ENCODE measurements at places on chromosomes 16 and 17.

- no peak for DNase-seq
Measured at GRCh38 chr17:15663176-15663575, 20.9 kb downstream of the TRIM16 start.

DNA sequence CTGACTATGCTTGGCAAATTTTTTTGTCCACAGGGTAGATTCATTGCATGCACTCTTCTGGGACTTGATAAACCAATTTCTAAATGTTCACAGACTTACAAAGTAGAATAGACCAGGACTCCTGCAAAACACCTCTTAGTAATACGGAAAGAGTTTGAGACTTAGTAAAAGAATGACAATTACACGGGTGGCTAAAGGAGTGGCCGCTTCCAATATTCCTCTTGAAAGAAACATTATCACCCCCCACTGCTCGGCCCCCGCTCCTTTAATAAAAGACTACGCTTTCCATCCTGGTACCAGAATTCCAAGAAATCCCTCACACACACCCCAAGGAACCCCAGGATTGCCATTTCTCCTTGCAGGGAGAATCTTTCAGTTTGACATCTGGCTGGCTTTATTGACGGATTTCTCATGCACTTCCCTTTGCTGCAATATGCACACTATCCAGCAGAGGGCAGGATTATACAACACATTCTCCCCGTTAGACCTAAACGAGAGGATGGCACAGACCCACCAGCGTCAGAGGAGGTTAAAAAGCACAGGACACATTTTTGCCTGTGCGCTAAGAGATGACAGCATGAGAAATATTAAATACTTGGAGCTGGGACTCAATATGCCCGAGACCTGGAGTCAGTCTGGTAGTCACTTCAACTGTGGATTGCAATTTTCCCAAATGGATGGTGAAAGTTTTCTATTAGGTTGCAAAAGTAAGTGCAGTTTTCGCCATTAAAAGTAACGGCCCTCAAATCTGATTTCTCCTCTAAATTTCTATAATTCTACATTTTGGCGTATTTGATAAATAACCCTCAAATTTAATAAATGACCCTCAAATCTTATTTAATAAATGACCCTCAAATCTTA lies 46.6 kb upstream of the NUDT7 start:
- peak; percentile 61 for DNase-seq

DNA sequence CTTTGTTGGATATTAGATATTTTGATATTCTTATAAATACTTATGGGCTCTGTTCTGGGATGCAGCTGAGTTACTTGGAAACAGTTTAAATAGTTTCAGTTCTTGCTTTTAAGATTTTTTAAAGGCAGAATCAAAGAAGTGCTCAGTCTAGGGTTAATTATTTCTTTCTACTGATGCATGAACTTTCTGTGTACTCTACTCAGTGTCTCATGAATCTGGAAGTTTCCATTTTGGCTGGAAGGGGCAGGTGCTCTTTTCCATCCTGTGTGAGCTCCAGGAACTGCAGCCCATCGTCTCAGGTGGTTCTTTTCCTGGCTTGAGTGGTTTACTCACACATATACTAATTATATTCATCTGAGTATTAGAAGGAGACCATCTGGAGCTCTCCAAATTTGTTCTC lies 61.1 kb upstream of the CPHXL start:
- DNase-seq: no peak

DNA sequence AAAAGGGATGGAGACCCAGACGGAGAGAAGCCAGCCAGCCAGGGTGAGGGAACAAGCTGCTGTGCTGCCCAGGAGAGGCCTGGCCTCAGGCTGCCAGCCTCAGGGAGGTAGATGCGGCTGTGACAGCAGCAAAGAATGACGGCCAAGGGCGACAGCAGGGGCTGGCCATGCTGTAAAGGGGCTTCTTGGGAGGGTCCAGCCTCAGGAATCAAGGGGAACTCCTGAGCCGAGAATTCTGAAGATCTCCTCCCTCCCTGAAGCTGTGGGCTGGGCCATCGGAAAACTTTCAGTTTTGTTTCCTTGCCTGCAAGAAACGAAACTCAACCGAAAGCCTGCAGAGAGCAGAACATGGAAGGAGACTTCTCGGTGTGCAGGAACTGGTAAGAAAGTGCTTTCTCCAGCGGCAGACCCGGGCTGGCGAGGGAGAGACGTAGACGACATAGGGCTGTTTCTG lies at the start of gene XAF1:
Gene XAF1 (plus strand): TSS at position 316 of the 454 bp plus-strand sequence. CDS start 33 bp downstream, at position 349.
- DNase-seq: peak; percentile 64

DNA sequence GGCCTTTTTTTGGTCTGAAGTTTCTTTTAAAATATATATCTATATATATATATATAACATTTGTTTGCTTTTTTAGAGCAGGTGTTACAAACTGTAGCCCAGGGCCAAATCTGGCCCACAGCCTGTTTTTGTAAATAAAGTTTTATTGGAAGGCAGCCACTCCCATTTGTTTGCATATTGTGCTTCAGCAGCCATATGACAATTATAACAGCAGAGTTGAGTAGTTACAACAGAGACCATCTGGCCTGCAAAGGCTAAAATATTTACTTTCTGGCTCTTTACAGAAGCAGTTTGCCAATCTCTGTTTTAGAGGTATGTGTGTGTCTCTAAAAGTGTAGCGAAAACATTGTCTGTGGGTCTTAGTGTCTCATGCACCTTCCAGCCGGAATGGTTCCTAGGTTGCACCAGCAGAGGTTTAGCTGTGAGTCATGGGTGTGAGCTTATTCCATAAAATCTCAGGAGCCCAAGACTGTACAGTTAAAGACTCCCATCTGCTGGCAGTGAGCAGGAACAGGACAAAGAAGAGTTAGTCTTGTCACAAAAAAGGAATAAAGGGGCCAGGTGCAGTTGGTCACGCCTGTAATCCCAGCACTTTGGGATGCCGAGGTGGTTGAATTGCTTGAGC lies 23.8 kb downstream of the LCMT1 start:
- no peak for DNase-seq

DNA sequence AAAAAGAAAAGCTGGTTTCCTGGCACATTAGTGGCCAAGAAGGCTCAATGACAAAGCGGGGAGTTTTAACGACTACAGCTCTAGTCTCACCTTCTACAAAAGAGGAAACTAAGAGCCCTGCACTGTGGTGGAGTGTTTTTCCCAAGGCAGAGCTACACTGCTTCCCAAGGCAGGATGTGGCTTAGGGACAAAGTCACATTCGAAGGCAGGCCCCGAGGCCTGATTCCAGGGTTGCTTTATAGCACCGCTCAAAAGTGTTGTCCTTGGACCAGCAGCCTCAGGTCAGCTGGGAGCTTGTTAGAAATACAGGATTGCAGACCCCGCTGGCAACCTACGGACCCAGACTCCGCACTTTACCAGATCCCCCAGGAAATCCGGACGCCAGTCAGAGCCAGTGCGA lies 23.8 kb downstream of the TMEM92 start:
- DNase-seq: no peak

GRCh38 chr17:65742403-65743307 lies 181.2 kb upstream of the AXIN2 start:
- no peak for DNase-seq

DNA sequence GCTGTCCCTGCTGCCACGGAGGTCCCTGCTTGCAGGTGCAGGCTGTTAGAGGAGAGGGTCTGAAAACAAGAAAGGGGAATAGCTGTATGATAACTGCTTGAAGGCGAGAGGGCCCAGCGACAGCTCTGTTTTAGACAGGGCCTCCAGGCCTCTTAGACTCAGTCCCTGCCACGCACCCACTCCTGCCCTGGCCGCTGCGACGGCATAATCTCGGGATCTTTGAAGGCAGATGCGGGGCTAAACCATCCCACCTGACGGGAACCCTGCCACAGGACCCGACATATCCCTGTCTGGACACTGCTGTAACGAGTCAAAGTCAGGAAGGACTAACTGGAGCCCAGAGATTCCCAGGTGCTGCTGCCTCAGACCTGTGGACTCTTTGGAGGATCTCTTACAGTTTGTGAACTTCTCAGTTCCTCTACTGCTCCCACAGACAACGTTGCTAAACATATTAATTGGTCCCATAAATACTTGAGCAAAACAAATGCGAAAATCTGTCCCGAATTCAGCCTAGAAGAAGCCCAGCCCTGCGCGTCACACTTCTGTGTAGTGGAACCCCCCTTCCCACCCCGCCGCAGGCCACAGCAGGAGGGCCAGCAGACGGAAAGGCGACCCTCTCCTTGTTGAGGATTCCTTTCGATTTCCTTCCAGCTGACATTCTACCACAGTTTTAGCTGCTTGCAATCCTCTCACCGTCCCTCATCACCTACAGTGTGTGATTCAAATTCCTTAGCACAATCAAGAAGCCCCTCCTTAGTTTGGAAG lies 998 bp upstream of the TMEM11 start:
- DNase-seq: no peak

GRCh38 chr17:80372456-80372855 lies 42.5 kb upstream of the ENDOV start:
- DNase-seq: no peak

- no peak for DNase-seq
Measured at GRCh38 chr16:14125000-14125681, 54.0 kb downstream of the MRTFB start.

GRCh38 chr17:67178555-67178954 lies 66.4 kb downstream of the HELZ start:
- DNase-seq: no peak

GRCh38 chr17:65092262-65092661 lies 35.7 kb upstream of the GNA13 start:
- DNase-seq: no peak

DNA sequence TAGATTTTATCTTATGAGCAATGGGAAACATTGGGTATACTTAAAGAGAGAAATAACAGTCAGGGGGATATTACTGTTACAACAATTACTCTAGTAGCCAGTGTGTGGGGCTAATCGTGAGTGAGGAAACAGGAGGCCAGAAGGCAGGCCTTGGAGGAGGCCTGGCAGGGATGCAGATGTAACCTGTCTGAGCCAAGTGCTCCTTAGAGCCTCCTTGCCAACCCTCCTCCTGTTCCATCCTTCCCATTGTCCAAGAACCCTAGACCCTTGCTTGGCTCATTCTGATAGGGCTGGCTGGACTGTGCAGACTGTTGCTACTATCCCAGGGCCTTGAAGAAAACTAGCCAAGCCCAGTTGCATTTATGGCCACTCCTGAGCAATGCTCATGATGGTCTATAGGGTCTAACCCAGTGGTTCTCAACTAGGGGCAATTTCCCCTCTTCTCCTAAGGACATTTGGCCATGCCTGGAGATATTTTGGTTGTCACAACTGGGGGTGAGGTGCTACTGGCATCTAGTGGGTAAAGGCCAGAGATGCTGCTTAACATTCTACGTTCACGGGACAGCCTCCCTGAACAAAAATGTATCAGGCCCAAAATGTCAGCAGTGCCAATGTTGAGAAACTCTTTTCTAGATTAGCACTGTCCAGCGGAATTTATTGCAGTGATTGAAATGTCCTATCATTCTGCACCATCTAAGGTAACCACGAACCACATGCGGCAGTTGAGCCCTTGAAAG lies 24.4 kb upstream of the WSCD1 start:
- DNase-seq: no peak

DNA sequence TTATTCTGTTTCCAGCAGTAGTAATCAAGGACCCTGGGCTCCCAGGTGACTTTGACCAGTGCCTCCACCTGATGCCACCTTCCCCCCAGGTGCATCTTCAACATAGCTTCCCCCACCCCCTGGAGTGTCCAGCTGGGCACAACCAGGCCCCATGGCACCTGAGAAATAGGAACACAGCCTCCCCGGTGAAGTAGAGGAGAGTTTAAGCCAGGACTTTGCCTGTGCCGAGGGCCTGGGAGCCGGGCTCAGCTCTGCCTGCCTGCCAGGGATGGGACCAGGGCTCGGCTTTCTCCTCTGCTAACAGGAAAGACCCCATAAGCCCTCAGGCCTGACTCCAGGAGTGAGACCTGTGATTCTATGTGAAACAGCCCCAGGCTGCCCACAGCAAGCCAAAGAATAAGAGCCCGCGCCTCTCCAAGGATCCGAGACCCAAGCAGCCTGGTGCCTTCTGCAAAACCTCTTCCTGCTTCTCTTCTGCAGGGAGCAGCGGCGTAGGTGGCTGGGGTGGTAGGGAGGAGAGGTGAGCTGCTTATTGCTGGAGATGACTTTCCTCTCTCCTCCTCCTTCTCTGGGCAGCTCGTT lies 16.4 kb upstream of the RBFOX3 start:
- DNase-seq: no peak

Measured in activated CD4-positive, alpha-beta T cell treated with anti-CD3 and anti-CD28 coated beads, Interleukin-2, Interleukin-4, amounts not matched to agents 100 ng/mL and 50 ng/mL, durations not matched to agents 16 hours and 8 hours (primary cell).